NCI-H1436 (cell line): ENCODE measurements at places on chromosomes 5 and 9.

DNA sequence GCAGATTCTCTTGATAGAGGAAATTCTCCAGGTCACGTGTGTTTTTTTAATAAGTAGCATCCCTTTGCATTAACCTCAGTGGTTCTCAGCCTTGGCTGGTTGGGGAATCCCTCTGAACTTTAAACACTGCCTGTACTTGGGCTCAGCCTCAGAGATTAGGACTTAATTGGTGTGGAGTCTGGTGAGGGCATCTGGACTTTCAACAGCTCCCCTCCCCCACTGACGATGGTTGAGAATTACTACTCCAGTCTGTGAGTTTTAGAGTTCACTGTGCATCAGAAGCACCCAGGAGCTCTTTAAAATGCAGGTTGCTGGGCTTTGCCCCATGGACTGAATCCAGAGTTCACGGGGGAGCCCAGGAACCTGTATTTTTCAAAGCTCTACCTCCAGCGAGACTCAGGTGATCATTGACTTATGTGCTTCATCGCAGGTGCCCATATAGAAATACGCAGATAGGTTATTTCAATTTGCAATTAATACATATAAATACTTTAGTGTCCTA is 71.4 kb downstream of the DAPK1 start:
- no peak for DNase-seq

GRCh38 chr5:175681968-175682340 is 24.1 kb downstream of the HRH2 start:
- no peak for DNase-seq

DNA sequence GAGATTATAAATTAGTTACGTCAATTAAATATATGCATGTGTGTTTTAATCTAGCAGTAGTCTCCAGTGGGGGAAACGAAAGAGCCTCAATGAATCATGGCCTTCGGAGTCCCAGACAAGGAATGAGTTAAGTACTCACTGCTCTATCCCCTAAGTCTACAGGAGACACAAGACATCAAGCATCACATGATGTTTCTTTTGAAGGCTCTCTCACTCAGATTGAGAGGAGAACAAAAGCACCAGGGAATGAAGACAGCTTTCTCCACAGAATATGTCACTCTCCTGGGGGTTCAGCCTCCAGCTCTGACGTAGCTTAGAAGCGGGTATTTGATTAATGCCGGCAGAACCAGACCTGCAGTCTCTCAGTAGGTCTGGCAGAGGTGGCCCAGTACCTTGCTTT is 381.4 kb downstream of the ACTL7B start:
- DNase-seq: no peak

- DNase-seq: no peak
Measured at GRCh38 chr5:116375926-116376325, 198.7 kb downstream of the SEMA6A start.

DNA sequence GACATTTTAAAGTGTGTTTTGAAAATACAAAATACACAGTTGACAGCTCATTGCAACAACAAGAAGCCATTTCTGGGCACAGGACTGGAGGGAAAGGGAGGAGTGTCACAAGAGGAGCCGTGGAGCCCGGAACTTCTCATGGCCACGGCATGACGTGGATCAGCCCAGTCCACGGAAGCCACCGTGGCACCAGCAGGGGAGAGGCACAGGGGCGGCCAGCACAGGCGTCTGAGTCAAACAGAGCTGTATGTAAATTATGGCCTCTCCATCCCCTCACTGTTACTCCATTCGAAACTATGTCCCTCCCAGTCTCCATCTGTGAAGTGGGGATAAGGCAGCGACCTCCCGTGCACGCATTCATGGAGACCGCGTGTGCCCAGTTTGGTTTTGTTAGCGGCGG is 165.6 kb upstream of the IRX2 start:
- no peak for DNase-seq

DNA sequence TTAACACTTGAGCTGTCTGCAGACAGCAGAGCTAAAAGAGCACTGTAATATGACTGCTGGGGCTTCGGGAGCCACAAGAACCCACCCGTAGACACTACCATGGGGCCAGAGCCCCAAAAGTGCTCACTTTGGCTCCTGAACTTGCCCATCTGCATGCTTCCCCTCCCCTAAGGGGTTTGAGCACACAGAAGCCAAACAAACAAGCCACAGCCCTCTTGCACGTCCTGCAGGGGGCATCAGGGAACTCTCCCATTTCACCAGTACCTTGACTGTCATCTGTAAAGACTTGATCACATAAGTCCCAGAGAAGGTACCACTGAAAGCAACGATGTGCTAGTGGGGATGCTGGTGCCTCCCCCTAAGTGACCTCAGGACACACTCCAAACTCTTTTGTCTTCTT is 681.8 kb downstream of the SEMA5A start:
- no peak for DNase-seq

DNA sequence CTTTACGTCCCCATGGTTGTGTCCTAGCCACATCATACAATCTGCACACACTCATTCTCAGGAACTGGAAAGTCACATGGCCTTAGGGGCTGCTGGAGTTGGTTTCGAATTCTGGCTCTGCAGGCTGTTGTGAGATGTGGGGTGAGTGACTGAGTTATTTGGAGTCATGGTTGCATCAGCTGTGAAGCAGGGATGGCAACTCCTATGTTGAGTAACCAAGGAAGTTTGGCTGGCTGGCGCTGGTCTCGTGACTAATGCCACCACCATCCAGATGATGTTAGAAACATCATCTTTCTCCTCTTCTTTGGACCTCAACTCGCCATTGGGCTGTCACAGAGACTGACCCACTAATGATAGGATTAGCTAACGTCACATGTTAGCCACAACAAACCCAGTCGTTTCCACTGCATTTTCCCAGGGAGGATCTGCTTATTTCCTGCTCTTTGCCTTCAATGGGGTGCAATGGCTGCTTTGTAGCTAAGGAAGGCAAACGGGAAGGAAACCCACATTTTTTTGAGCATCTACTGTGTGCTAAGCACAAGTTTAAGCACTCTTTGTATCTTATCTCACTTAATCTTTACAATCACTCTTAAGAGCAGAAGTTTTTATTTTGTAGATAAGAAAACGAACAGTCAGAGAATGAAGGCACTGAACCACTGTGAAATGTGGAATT is 78.1 kb upstream of the UBTD2 start:
- DNase-seq: no peak
